T1000 (cell line): ENCODE measurements at places on chromosomes 13 and 19.

GRCh38 chr19:10818301-10819123, 17.5 kb downstream of the TMED1 start:
- DNase-seq = no peak

GRCh38 chr13:26976313-26976712, 195.3 kb downstream of the USP12 start:
- DNase-seq = no peak

- DNase-seq = no peak
Measured at GRCh38 chr13:28579322-28579721, 79.6 kb upstream of the POMP start.

- DNase-seq = no peak
Measured at GRCh38 chr19:46284635-46285034, 12.2 kb upstream of the HIF3A start.

DNA sequence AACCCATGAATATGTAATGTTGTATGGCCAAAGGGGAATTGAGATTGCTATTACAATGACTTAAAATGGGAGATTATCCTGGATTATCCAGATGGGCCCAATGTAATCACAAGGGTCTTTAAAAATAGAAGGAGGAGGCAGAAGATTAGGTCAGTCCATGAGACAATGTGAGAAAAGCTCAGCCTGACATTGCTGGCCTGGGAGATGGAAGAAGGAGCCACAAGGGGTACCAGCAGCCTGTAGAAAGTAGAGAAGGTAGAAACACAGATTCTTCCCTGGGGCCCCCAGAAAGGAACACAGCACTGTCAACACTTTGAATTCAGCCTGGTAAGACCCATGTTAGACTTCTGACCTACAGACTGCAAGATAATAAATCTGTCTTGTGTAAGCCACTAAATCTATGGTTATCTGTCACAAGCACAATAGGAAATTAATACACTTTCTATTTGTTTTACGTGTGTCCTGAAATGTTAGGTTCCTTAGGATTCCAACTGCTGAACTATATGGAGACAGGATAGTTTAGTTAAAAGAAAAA, 132.9 kb upstream of the SERP2 start:
- no peak for DNase-seq

DNA sequence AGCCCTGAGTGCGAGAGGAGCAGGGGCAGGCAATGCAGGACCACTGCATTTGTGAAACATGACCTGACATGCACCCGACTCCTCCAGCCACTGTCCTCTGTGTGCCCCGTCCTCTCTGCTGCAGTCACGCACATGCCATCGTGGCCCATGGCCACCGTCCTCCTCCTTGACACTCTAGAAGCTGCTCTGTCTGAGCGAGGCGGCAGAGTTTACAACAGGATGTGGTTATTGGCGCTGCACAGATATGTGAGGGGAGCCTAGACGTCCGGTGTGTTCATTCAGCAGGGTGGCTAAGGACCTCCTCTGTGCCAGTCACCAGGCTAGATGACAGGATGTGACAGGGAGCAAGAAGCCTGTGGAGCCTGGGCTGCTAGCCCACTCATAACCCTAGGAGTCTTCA, 277.8 kb downstream of the FOXO1 start:
- no peak for DNase-seq

- DNase-seq = no peak
Measured at GRCh38 chr19:42115219-42115618, 17.0 kb downstream of the POU2F2 start.

DNA sequence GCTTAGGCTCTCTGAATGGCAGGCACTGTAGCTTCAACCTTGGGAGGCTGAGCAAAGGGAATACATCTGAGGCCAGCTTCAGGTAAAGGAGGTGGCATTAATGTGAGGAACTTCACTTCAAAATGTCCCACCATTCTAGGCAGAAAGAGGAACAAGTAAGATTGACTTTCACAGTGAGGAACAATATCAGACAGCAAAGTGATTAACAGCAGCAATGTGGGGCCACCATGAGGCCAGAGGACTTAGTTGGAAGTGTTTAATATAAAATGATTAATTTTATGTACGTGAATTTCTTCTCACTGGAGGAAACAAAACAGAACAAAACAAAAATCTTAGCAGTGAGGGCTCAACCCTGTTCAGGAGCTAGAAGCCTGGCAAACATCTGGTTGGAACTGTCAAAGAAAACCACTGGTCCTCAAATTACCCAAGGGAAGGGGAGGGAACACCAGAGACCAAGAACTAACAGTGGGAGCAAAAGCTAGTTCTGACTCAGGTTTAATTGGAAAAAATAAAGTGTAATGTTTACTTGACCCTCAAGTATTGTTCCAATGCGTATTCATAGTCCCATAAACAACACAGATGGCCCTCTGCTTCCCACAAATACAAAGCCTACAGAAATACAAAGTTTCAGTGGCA, 43.9 kb upstream of the FRY start:
- no peak for DNase-seq

DNA sequence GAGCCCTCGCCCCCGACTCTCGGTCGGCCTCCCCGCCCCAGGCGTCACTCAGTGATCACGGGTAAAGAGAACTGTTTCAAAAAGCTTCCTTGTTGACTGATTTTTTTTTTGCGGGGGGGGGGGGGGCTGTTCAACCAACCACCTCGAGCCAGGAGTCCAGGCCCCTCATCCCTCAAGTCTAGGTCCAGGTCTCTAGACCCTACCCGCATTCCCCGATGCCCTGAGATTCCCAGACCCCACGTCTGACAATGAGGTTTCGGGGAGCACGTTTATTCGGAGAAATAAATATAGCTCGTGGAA, 4.3 kb downstream of the HRC start:
- no peak for DNase-seq

DNA sequence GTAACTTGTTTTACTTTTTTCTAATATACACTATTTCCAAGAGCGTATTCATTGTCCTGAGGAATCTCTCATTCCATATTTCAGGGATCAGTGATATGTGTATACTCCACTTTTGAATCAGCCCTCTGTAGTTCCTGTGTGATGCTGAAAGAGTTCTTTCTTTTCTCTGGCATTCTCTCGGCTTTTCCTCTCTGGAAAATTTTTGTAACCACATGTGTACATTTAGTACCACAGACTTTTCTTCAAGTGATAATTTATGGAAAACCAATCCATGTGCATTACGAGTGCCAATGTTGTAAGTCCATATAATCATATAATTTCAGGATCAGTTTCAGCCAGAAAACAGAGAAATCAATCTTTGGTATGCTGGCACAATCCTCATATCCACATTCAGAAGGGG, 102.2 kb upstream of the MBNL2 start:
- no peak for DNase-seq

DNA sequence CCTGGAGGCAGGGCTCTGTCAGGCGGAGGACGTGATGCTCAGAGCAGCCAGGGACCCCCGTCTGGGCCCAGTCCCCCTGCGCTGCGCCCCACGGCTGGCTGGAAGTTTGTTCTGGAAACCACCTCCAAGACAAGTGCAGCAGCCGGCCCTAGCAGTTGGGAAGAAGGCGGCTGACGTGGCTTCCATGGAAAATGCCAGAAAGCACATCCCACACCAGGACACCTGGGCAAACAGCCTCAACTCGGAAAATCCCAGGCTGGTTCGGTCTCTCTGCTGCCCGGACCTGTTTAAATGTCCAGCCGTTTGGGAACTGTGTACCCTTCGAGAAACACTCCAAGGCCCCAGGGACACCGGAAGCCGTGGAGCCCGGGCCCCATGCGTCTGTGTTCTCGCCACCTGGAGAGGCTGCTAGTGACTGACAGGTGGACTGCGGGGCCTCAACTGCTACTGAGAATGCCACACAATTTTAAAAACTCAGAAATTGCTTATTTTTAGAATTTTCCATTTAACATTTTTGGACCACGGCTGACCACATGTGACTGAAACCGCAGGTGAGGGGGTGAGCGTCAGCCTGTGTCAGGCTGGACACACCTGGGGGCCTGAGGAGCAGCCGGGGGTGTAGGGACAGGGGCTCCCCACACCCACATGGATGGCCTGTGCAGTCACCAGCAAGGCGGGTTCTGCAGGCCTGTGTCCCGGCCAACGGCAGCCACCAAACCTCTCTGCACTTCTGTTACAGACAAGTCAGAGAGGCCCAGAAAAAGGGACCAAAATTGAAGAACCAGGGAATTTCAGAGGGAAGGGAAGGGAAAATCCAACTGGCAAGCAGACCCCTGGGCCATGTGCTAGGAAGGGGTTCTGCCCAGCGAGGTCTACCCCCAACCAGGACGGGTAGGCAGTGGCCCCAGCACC, 31.7 kb downstream of the RASA3 start:
- no peak for DNase-seq

- DNase-seq = no peak
Measured at GRCh38 chr19:45531349-45531748, 24.1 kb downstream of the VASP start.

- DNase-seq = no peak
Measured at GRCh38 chr19:14554382-14554812, 17.5 kb downstream of the NDUFB7 start.

GRCh38 chr19:30719189-30719998, 347.2 kb downstream of the ZNF536 start:
- DNase-seq = no peak

DNA sequence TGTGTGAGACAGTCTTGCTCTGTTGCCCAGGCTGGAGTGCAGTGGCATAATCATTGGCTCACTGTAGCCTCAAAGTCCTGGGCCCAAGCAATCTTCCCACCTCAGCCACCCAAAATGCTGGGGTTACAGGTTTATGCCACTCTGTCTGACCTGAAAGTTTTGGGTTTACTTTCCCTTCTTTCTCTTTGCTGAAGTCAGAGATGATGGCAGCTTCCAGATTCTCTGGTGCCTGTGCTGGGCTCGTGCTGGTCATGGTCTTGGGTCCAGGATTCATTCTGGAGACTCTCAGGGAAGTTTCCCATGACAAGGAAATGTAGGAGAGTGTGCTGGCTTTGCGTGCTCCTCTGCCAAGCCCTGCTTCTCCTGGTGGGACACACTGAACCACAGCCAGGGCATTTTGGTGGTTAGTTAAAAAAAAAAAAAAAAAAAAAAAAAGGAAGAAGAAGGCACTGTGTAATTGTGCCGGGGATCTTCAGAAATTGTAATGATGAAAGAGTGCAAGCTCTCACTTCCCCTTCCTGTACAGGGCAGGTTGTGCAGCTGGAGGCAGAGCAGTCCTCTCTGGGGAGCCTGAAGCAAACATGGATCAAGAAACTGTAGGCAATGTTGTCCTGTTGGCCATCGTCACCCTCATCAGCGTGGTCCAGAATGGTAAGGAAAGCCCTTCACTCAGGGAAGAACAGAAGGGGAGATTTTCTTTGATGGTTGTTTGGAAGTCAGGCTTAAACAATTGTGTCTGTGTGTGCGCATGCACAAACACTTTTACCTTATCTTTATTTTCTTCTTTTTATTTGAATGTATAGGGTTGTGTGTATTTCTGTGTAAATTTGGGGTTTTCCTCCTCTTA, at the start of gene ALOX5AP:
Gene ALOX5AP (plus strand): TSS at position 519 of the 847 bp plus-strand sequence. CDS start 63 bp downstream, at position 582.
- DNase-seq = no peak
